ENCODE measurements at places on chromosomes 6 and 20. TPM values are rescaled to one million over a fixed set of nuclear protein-coding genes. Genes with fewer than 3 reads are reported as not detected.

Gene GSTA5
- not detected for total RNA-seq

Gene MMP24
- total RNA-seq = 1.5 TPM

Gene LY6G6C
- total RNA-seq = not detected

DNA sequence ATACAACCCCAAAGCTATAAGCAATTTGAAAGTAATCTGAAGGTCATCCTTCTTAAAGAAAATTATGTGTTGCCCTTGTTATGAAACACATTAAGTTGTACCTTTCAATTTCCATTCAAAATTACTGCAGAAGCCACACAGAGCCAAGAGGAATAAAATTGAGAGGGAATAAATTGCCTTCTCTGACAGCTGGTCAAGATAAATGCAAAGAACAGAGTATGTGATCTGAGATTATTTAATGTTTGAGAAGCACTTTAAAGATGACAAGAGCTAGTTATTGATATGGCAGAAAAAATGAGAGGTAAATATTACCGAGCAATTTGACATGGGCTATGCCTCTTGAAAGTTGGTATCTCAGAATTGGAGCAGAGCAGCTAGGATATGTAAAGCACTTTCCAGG is 61.6 kb downstream of the TRDN start:
- DNase-seq = no peak

DNA sequence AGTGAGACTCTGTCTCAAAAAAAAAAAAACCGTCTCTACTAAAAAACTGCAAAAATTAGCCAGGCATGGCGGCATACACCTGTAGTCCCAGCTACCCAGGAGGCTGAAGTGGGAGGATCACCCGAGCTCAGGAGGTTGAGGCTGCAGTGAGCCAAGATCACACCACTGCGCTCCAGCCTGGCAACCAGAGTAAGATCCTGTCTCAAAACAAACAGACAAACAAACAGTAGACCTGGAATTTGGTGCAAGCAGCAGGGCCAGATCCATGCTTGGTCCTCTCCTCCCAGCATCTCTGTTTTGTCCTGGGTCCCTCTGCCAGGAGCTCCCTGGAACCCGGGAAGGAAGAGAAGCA is 11.6 kb downstream of the RIPOR3 start:
- DNase-seq = no peak

- no peak for DNase-seq
Measured at GRCh38 chr6:130128326-130128725, 94.4 kb downstream of the SAMD3 start.

All from urinary bladder (tissue), 4 donors.